SK-N-DZ (cell line): ENCODE measurements at places on chromosomes 5 and 9.

DNA sequence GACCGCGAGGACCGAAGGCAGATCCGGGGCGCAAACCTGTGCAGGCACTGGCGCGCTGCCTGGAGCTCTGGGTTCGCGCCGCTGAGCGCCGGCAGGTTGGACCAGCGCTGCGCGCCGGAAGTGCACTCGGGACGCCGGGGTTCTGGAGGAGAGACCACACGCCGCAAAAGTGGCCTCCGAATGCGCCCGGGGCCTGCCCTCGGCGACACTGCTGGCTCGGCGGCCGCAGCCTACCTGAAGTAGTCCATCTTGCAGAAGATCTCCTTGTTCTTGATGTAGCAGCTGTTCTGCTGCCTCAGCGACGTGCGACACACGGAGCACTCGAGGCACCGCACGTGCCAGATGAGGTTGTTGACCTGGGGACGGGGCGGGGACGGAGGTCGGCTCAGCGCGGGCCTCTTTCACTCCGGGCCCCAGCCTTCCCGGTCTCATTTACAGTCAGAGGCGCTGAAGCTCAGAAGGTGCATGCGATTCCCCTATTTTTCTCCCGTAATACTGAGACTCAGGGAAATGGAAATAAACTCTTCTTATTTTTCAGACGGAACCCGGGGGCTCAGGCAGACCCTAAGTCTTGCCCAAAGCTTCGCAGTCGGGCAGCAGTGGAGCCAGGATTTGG is 2.5 kb downstream of the LHX6 start:
- no peak for DNase-seq

DNA sequence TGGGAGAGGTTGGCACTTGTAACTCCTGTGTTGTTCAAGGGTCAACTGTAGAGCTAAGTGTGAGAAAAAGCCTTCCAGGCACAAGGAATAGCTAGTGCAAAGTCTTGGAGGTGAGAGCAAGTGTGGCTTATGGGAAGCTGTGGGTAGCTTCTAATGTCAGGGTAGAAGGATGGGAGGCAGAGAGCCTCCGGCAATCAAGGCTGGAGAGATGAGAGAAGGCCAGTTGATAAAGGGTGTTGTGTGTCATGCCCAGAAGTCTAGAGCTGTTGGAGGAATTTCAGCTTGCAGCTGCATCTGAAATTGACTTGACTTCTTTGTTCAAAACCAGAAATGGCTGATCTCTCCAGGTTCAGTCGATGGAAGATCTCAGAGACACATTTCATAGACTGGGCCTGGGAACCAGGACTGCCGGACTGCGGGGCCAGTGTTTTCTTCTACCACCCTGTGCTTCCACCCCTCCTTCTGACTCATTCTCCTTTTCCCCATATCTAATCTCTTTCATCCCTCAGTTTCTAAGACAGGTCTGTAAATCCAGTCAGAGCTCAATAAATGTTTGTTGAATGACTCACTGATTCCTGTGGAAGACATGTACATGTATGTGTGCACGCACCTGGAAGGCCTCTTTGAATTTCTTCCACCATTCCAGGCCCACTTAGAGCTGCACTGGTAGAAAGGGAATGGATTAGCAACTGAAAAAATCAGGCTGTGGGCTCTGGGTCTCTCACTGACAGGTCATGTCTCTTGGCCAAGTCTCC is 67.8 kb upstream of the KLF4 start:
- no peak for DNase-seq

- DNase-seq = no peak
Observed at GRCh38 chr9:134488331-134489280, 153.0 kb upstream of the COL5A1 start.

DNA sequence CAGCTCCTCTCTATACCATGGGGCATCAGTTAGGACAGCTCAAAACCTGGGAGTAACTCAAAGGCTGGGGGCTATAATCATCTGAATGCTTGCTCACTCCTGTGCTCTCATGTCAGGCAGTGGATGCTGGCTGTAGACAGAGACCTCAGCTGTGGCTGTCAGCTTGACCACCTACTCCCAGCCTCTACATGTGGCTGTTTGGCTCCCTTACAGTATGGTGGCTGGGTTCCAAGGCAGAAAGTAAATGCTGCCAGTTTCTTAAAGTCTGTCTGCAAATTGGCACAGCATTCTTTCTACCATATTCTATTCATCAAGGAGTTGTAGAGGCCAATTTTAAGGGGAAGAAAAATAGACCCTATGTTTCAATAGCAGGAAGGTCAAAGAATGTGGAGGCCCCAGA is 66.9 kb downstream of the TMC1 start:
- no peak for DNase-seq

- no peak for DNase-seq
Observed at GRCh38 chr9:6702707-6703106, 55.1 kb upstream of the KDM4C start.

DNA sequence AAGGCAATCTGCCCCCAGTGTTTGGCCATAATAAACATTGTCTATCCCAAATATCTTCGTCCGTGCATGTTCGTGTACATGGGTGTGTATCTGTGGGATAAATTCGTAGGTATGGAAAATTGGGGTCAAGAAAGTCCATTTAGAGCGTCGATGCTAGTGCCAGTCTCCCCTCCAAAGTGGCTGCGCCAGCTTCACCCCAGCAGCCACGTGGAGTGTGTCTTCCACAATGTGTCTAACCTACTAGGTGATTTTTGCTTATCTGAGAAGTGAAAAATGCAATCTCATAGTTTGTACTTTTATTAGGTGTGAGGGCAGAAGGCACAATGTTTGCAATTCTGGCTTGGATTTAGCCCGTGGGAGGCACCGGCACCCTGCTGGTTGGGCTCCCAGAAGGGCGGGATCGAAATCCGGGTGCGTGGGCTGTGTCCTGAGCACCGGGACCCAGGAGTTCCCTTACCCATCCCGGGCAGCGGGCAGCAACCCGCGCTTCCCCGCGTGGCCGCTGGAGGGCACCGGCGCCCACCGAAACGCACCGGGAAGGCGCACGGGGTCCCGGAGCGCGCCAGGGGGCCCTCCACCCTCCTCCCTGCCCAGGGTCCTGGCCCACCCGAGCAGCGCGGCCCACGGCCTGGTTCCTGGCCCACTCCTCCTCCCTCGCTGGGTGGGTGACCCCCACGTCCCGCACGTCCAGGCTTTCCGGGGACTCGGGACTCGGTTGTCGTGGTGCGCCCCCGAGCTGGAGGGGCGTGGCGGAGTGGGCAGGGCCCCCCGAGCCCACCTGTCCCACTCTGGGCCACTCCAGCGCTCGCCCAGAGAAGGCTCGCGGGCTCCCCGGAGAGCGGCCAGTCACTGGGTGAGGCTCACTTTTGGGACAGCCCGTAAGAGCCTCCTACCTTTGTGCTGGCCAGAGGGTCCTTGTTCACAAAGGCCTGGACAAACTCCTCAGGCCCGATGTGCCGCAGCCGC is 55.4 kb upstream of the RNF130 start:
- DNase-seq = no peak

DNA sequence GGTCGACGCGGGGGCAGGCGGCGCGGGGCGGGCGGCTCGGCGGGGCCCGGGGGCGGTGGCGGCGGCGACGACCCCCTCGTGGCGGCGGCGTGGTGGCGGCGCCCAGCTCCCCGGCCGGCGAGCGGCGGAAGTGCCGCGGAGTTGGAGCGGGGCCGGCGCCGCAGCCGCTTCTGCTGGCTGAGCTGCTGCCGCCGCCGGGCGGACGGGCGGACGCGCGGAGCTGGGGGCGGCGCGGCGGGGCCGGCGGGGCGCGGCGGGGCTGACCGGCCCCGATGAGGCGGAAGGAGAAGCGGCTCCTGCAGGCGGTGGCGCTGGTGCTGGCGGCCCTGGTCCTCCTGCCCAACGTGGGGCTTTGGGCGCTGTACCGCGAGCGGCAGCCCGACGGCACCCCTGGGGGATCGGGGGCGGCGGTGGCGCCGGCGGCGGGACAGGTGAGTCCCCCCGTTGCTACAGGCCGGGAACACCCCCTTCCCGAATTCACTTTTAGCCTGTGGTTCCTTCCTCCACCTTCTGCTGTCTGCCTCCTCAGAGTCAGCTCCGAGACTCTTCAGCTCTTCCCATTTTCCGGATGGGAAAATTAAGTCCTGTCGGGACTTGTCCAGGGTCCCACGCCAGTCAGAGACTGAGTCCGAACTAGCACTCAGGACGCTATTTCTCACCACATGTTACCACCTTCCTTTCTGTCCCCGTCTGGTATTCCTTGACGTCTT is at the start of gene GALNT10:
GALNT10 (plus strand) TSS at position 139 of the 710 bp plus-strand sequence; CDS start at position 273, 134 bp downstream.
- DNase-seq = peak; percentile 37

DNA sequence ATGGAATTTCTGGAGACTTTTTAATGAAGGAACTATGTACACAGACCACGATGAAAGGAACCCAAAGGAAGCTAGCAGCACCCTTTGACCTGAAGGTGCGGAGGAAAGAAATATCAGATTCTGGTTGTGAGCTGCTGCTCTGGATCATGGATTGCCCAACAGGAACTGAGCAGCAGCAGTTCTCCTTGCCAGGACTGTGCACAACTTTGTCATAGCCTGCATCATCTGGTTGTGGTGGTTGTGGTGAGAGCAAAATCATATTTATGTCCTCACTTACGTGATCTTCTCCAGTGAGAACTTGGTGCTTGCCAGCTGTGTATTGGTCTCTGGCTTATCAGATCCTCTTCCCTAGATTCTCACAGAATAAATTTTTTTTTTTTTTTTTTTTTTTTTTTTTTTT is 70.7 kb upstream of the LPAR1 start:
- no peak for DNase-seq

GRCh38 chr9:93592643-93593021 is 16.2 kb downstream of the PHF2 start:
- DNase-seq = no peak

DNA sequence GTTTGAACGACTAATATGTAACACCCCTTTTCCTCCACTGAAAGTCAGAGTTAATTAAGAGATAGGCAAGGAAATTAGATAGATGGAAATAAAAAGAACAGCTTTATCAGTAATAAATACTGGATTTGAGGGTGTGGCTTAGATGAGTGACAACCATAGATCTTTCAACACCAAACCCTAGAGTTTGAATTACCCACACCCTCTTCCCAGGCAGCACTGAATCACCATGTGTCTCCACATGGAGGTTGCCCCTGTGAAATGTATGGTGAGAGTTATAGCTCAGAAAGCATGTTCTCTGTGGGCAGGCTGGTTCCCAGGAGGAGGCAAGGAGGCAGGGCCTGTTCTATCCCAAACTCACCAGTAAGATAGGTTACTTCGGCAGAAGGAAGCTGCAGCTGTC is 69.7 kb downstream of the TMEM174 start:
- DNase-seq = no peak

DNA sequence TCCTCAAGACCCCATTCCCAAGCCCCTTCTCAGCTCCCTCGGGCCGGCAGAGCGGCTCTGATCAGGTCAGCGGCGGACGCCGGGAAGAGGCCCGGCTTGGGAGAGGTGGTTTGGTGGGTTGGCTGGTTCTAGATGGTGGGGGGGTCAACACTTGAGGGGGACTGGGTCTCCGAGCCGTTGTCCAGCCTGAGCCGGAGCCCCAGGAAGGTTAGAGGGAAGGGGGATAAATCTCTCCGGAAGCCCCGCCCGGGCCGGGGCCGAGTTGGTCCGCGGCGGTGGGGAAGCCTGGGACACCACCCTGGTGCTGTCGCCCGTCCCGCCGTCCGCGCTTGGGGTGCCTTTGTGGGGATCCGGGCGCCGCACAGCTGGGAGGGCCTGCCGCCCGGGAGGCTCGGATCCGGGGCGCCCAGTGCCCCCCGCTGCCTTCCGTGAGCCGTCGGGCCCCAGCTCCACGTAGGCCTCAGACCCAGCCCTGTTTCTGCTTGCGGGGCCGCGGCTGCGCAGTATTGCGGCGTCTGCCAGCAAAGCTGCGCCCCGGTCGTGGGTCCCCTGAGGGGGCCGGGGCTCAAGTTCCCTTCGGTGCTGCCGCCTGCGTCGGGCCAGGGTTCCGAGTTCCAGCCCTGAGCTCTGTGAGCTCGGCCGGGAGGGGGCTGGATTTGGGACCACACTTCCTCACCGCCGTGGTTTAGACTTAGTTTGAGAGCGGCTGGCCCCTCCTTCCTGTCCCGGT is 542 bp upstream of the TRIM52 start:
- DNase-seq = no peak

- no peak for DNase-seq
Observed at GRCh38 chr5:50710838-50711237, 44.4 kb downstream of the PARP8 start.

- DNase-seq = no peak
Observed at GRCh38 chr5:132661231-132662003, 3.4 kb downstream of the IL13 start.

DNA sequence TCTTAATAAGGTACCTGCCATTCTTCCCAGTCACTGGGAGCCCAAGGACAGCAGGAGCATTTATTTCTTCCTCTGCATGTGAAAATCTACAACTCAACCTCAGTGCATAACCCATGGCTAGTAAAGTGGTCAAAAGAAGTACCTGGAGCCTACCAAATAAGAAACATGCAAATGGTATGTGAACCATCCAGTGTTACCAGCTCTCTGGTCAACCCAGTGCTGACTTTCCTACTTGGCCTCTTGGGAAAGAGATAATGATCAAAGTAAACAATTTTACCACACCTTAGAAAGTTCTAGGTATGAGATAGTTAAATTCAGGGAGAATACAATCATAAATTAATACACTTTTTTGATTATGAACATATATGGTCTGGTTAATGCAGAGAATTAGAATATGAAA is 325.6 kb downstream of the ENC1 start:
- no peak for DNase-seq

GRCh38 chr5:59484618-59485017 is 408.9 kb downstream of the PDE4D start:
- no peak for DNase-seq

- DNase-seq = no peak
Observed at GRCh38 chr5:132019857-132020555, 8.5 kb upstream of the ACSL6 start.

DNA sequence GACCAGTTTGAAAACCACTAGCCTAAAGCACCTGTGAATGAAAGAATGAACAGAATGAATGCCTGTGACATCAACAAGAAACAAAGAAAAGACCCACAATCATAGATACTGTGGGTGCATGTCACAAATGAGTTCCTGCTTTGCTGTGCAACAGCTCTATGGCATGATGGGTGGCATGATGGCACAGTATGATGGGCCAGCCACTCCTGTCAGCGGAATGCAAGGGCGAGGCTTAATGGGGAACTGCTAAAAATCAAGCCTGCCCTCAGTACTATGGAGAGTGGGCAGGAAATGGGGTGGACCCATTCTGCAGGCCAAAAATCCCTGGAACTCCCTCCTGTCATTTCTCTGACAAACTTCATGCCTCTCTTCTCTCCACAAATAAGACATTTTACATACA is 89.0 kb downstream of the DCP2 start:
- DNase-seq = no peak

DNA sequence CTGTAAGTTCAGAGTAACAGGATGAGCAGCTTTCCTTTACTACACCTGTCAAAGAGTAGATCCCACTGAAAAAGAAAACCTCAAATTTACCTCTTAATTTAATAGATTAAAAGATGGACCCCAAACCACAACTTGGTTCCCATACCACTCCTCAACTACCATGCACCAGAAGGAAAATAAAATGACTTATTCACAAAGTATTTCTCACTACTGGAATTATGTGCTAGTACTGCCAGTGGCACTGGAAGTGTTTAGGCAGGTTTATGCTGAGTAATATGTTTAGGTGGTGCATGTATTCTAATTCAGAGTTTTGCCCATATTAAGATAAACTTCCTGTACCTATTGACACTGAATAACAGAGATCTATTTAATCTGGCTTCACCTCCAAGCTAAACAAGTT is 6.6 kb downstream of the PLK2 start:
- DNase-seq = no peak

- DNase-seq = no peak
Observed at GRCh38 chr9:121434969-121435368, 64.7 kb downstream of the GGTA1 start.

- DNase-seq = no peak
Observed at GRCh38 chr5:176507911-176508310, 29.3 kb downstream of the RNF44 start.

- DNase-seq = no peak
Observed at GRCh38 chr5:149154650-149155049, 13.4 kb downstream of the ABLIM3 start.

- DNase-seq = no peak
Observed at GRCh38 chr5:26647781-26648180, 390.6 kb downstream of the CDH9 start.
